ENCODE measurements at places on chromosomes 5 and 9.

GRCh38 chr5:161598686-161599085, 52.2 kb upstream of the GABRB2 start:
- no peak for DNase-seq

GRCh38 chr5:146399481-146399880, 47.7 kb upstream of the TCERG1 start:
- no peak for DNase-seq

GRCh38 chr5:59128646-59129290, 545.9 kb downstream of the RAB3C start:
- DNase-seq, result no peak

DNA sequence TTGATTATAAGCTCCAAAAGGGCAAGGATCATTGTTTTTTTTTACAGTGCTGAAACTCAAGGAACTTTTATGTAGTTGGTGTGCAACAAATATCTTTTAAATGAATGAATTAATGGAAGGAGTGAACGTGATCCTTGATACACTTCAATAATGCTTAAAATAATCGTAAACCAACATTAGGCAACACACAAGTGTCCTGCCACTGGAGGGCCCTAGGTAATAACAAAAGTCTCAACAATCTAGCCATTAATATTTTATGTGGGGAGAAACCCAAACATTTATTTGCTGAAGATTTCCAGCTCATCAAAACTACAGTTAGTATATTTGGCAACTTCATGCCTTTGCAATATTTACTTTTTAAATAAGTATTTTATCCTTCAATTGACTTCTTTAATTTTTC, 309.0 kb upstream of the FBXL7 start:
- DNase-seq, result no peak

Data from stimulated activated CD4-positive, alpha-beta T cell treated with anti-CD3 and anti-CD28 coated beads, Interleukin-1b, Interleukin-23, amount 100 ng/mL, for 4 hours (primary cell).